ENCODE measurements at places on chromosomes 4 and X.

DNA sequence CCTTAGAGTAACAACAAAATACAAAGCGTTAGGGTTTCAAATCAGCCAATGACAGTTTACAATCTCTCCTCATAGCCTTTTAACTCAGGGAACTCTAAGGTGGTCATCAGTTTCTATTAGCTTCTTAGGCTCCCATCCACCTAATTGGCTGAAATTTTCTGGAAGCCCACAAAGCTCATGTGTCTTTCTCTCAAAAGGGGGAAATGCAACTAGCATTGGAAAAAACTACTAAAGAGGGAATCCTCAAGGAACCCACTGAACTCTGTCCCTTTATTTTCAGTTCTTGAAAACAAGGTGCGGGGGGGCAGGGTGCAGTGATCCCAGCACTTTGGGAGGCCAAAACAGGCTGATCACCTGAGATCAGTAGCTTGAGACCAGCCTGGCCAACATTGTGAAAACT is 56.4 kb downstream of the PDGFC start:
- DNase-seq = no peak

- no peak for DNase-seq
Measured at GRCh38 chr4:84924434-84924833, 42.1 kb downstream of the WDFY3 start.

DNA sequence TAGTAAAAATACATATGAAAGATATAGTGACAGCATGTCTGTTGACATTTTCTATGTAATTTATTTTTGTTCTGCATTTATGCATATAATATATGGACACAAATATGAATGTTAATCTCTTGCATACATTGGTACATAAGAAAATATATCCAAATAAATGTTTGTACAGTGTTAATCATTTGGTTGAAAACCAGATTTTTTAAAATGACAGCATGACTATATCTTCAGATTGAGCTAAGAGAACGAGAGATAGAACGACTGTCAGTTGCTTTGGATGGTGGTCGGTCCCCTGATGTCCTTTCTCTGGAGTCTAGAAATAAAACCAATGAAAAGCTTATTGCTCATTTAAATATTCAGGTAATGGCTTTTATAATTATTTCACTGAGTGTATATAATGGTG is 15.3 kb downstream of the CEP135 start:
- DNase-seq = no peak

DNA sequence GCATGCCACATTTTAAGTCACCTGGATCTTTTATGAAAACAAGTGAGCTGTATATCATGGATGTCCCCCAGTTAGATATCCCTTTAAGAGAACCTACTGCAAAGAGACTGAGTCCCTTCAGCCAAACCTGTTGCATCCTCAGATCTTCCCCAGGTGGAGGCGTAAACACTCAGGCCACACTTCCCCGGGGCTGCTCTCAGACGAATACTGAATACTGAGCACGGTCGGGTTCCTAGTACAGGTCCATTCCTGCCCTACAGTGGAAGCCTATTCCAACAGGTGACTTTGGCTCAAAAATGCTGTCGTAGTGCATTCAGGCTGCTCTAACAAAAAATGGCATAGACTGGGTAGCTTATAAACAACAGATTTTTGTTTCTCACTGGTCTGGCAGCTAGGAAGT is 320.2 kb upstream of the CLNK start:
- DNase-seq = no peak

GRCh38 chrX:1167466-1167865 is 45.0 kb downstream of the CRLF2 start:
- DNase-seq = no peak

GRCh38 chr4:2289955-2290333 is 28.0 kb upstream of the MXD4 start:
- no peak for DNase-seq

GRCh38 chr4:127450276-127450675 is 182.5 kb upstream of the INTU start:
- no peak for DNase-seq
